Amniotic stem cell (primary cell): ENCODE measurements at places on chromosomes 1 and 21.

- no peak for DNase-seq
These were observed 143.6 kb upstream of the ARHGEF16 start for GRCh38 chr1:3310718-3311400.

GRCh38 chr1:95035536-95035935 is 37.2 kb downstream of the ALG14 start:
- DNase-seq: peak; percentile 61

GRCh38 chr1:119222271-119222670 is 81.8 kb upstream of the WARS2 start:
- no peak for DNase-seq

DNA sequence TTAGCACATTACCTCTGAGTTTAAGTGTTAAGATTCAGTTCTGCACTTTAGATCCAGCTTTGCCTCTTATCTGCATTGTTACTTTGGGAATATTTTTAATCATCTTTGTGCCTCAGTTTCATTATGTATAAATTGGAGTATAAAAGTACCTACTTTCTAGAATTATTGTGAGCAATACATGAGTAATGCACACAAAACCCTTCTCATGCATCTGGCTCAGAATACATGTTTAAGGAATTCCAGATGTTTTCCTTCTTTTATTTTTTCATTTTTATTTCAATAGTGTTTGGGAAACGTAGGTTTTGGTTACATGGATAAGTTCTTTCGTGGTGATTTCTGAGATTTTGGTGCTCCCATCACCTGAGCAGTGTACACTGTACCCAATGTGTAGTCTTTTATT is 14.2 kb downstream of the C8A start:
- DNase-seq: no peak

DNA sequence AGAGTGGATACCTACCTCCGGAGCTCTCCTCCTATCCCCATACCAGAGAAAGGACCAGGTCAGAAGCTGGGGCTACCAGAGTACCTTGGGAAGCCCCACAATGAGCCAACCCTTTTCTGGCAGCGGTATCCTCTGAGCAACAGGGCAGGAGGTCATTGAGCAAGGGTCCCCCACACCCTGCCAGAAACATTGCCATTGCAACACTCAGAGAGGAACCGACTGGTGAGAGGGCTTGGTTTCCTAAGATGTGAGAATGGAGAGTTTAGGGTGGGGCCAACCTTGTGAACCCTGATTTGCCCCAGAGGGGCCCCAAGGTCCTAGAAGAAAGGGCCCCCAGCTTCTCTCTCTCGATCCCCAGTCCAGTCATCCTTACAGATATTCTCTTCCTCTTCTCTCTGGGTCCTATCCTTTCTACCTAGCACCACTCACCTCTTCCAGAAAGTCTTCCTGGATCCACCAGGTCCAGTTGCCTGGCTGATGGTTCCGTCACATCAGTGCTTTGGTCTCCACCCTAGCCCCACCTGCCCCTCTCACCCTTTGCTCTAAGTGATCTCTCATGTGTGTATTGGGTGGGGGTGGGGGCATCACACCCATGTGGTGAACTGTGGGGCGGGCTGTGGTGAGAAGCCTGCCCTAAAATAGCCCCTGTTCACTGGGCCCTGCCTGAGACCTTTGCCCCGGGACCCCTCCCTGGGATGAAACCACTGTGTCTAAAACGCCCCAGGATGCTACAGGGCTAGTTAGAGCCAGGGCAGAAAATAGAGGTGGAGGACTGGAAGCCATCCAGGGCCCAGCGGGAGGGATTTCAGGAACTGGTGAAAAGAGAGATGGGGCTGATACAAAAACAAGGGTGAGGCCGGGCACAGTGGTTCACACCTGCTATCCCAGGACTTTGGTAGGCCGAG is 8.7 kb downstream of the FGR start:
- DNase-seq: no peak

DNA sequence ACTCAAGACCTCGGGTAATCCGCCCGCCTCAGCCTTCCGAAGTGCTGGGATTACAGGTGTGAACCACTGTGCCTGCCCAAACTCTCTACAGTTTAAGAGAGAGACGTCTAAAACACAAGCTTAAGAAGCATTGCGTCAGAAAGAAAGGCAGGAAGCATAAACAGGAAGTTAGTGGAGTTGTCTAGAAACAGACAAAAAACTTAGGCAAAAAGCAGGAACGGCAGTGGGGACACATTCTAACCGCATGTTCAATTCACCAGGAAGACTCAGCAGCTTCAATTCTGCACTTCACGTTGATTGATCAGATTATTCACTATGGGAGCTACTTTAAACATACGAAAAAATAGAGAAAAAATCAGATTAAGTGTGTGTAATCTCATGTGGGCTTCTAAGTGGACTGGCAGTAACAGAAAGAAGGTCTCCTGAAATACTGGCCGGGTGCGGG is 7.4 kb downstream of the CFAP74 start:
- no peak for DNase-seq

GRCh38 chr21:36699546-36700294 is 805 bp downstream of the SIM2 start:
- no peak for DNase-seq

DNA sequence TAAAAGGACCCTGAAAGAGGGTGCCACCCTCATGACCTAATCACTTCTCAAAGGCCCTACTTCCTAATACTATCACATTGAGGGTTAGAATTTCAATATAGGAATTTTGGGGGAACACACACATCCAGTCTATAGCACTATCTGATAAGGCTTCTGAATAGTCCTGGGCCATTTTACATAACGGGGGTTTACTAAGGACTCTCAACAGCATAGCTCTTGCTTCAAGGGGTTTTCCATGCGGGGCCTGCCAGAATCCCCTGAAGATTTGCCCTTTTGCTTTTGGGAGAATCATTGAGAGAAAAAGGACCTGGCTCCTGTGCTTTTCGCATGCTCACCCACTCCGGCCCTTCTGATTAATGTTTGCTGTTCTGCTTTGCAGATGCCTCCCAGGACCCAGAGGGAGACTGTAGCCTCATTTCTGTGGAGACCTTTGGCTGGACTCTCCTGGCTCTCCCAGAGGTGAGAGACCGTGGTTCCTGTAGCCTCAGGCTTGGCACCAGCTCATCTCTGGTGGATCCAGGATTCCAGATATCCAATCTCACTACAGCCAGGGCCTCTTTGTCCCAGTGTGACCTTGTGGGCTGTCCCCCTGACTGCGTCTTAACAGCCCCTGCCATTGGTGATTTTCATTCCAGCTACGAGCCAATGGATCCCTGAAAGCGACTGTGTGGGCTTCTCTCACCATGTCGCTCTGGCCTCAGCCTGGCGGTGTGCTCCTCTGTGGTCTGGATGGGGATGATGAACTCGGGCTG is 72.6 kb downstream of the DDR2 start:
- DNase-seq: no peak

GRCh38 chr21:43609501-43610340 is 49.6 kb downstream of the HSF2BP start:
- DNase-seq: no peak

- no peak for DNase-seq
These were observed 49.5 kb downstream of the DDX20 start for GRCh38 chr1:111805251-111805650.

GRCh38 chr1:102550729-102551384 is 554.1 kb upstream of the OLFM3 start:
- DNase-seq: no peak

- DNase-seq: no peak
These were observed 57.6 kb downstream of the RUNX1 start for GRCh38 chr21:34991366-34991957.

GRCh38 chr1:71088645-71089287 is 7.9 kb upstream of the ZRANB2 start:
- DNase-seq: no peak

DNA sequence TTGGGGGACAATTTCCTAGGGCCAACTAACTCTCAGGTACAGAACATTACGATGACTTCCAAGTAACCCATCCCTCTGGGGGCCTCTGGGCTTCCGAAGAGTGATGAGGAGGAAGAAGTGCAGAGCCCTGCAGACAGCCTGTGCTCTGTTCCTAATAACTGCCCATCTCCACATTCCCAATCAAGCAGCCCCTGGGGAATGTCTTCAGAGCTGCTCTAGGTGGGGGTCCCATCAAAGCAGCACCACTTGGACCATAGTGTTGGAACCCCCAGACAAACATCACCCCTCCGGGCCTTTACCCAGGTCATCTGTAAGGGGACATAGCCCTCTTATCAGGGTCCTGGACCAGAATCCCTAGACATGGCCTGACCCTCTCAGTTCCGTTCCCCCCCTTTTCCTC is 357.3 kb downstream of the NPHP4 start:
- DNase-seq: no peak

DNA sequence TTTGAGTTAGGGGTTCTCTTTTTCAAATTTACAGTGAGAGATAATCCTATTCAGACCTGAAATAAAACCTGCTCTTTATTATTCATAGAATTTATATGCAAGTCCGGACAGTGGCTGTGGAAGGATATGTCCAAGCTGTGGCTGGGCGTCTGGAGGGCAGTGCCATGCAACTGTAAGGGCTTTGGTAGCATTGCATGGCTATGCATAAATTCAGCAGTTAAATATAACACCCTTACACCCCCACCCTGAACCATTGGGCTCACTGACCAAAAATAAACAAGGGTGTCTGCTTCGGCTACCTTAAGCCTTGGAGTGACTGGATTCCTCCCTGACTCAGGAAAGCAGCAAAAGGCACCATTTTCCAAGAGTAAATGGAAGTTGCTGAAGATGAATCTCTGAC is 5.4 kb downstream of the CHTOP start:
- DNase-seq: no peak

DNA sequence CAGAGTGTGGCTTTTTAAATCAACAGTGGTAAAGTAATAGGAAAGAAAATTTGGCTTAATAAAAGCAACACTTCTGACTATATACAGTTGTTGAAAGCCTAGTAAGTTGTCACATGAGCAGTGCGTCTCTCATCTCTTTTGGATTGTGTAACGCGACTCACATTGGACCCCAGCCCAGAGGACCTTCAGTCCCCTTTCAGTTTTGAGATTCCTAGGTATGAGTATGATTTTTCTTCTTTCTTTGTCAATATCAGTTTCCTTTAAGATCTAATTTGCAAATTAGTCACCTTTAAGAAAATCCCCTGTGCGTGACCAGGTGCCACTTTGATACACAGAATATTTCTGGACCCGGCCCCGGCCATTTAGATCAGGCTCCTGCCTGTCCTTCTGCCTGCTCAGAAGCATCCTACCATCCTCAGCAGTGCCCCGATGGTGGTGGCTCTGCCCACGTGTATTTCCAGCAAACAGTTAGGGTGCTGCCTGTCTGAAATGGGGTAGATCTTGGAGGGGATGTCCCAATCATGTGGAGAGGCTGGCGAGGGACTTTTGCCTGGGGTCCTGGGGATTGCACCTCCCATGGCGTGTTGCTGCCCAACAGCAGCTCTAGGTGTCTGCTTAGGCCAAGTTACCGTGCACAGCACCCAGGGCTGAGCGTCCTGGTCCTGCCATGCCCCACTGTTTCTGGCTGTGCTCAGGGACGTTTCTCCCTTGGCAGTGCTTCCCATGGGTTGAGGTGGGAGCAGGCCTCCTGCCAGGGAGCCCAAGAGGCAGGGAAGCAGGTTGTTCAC is 21.1 kb downstream of the SNAP47 start:
- no peak for DNase-seq

GRCh38 chr21:46172863-46173528 is 11.3 kb downstream of the SPATC1L start:
- no peak for DNase-seq

DNA sequence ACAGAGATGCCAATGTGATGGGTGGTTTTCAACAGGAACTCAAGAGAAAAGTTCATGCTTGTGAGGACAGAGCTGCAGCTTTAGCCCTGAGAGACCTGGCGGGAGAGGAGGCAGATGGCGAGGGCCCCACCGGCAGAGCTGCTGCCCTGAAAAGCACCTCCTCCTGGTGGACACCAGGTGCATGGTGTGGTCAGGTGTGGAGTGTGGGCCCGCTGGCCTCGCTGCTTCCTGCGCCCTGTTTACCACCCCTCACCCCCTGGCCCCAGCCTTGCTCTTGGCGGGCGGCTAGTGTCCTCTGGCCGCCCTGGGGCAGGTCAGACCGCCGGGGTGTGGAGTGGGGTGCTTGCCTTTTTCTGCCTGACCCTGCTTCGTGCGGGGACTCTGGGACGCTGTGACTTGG is 42.8 kb downstream of the PRKCZ start:
- no peak for DNase-seq

DNA sequence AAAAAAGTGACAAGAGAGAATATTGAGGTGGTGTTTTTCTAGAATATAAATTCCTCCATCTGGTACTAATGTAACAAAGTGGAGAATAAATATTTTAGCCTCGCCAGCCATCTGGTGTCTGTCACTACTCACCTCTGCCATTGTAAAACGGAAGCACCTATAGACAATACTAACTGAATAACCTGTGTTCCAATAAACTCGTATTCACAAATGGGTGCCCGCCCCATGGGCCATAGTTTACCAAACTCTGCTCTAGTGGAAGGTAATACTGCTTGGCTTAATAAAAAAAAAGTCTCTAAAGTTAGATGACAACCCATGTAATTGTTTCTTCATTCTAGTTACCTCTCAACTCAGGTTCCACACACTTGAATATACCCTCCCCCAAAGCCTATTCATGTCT is 8.1 kb downstream of the MIS18A start:
- no peak for DNase-seq

DNA sequence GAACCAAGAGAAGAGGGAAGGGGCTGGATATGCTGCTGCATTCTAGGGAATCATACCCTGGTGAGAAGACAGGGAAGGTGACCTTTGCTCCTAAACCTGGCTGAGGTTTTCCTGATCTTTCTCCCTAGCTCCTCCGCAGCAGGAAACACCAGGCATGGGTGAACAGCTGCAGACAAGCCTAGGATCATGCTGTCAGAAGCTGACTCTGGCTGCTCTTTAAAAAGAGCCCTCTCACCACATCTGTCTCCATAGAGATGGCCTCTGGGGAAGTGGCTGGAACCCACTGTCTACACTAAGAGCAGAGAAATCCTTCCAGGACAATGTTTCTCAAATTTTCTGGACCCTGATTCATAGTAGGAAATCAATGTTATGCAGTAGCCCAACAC is 57.6 kb downstream of the CD34 start:
- DNase-seq: no peak

DNA sequence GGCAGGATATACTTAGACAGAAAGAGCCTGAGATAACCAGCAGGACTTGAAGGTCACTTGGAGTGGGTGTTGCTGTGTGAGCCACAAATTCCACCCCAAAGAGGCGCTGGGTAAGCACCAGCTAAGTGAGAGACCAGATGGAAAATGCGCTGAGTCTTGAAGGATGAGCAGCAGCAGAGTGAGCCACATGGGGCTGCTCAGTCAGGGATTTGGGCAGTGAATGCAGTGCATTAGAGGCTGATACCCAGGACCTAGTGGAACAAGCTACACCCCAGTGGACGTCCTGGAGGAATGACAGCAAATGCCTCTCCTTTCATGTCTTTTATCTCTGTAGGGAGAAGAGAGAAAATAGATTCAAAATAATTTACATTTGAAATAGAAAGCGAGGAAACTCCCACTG is 11.3 kb downstream of the GRIK1 start:
- no peak for DNase-seq
